ENCODE measurements at places on chromosomes 2 and 18.

- peak; percentile 97 for DNase-seq
Observed at GRCh38 chr2:216108967-216109921, at the start of gene XRCC5. Gene XRCC5, plus strand, starts transcription at chr2:216109348. Its CDS starts 89 bp downstream, at chr2:216109437.

- no peak for DNase-seq
Observed at GRCh38 chr2:1022178-1022577, 71.5 kb downstream of the SNTG2 start.

- DNase-seq, result no peak
Observed at GRCh38 chr18:37218022-37218590, 347.5 kb downstream of the CELF4 start.

DNA sequence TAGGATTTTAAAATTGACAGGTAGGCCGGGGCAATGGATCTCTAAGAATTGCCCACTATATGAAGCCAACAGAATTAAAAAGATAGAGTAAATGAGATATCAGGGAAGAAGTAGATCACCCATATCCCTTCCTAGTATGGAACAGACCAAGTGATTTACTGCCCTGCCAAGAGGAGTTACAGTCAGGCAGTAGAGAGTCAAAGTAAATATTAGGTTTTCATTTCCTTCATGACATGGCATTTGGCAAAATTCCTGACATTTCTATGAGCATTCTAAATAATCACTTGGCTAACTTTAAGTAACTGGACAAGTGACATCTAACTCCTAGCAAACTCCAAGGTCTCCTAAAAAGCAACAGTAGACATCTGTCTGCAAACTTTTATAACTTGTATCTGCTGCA is 33.5 kb downstream of the GALNT5 start:
- no peak for DNase-seq

- DNase-seq, result no peak
Observed at GRCh38 chr18:10878703-10879102, 270.7 kb downstream of the PIEZO2 start.

DNA sequence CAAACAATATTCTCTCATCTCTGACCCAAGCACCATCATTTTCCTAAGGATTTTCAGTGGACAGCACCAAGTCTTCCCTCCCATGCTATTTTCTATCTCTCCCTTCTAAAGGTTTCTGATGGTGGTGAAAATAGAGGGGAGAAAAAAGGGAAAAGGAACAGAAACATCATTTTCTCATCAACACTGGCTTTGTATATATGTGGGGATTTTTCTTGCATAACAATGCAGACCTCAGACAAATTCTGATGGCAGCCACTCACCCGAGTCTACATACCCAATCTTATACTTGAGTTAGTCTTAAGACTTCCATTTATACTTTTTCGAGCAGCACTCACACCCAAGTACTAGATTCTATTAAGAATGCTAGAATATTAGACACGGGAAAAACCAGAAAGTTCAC is 95.8 kb downstream of the TMEM163 start:
- DNase-seq, result no peak

- DNase-seq, result no peak
Observed at GRCh38 chr2:113797237-113797636, 40.8 kb upstream of the SLC35F5 start.
